GF-D8 (cell line): ENCODE measurements at places on chromosomes 7 and 10.

GRCh38 chr10:101131962-101132635 is 999 bp downstream of the TLX1 start:
- DNase-seq: no peak

GRCh38 chr7:107080099-107080505 is 35.6 kb downstream of the PRKAR2B start:
- DNase-seq: no peak

DNA sequence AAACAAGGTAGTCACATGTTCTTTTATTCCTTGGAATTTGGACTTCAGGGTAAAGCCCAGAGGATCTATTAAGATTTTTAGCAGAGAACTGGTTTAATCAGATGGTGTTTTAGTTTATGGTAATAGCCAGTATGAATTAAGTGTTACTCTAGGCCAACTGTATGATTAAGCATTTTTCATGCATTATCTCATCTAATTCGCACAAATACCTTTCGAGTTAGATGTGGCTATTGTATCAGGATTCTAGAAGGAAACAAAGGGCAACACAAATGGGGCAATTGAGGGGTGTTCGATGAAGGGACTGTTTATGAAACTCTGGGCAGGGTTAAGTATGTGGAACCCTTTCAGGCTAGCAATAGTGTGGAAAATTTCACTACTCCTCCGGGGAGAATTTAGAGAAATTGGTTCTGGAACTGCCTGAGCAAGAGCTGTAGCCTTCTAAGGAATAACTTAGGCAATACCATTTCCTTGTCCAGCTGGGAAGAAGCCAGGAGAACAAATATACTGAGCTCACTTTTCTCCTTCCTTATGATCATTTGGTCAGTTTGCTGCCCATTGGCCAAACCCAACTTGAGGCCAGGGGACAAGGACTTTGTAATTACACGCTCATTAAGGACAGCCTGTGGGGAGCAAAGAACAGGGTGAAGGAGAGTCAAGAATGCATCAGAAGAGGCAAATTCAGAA is 319.0 kb upstream of the FZD1 start:
- DNase-seq: no peak

GRCh38 chr7:6172910-6173295 is 99.5 kb downstream of the CYTH3 start:
- DNase-seq: no peak

DNA sequence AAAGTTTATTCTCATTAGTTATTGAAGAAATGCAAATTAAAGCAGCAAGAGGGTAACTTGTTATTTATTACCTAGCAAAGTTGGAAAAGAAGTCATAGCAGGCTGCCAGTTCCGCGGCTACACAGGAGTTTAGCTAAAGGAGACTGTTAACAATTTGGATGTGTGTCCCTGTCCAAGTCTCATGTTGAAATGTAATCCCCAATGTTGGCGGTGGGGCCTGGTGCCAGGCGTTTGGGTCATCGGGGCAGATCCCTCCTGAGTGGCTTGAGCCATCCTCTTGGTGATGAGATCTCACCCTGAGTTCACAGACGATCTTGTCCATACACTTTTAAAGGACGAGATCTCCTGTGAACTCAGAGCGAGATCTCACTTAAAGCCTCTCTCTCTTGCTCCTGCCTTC is 608.3 kb downstream of the SH2D4B start:
- no peak for DNase-seq

DNA sequence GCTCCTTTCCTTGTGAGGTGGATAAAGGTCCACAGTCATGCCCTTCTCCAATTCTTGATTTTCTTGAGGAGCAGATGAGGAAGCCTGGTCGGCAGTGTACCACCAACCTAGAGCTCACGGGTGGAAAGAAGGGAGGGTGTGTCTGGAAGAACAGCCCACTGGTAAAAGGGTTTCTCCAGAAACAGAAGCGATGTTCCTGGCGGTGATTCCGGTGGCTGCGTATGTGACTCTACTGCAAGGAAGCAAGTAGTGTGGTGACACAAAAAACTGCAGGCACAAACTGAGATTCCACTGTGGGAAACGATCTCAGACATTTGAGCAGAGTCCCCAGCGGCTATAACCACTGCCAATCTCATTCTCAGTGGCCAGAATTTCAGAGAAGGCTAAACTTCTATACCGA is 65.9 kb upstream of the ATP6V0A4 start:
- no peak for DNase-seq

GRCh38 chr7:102284891-102285539 is 1.7 kb upstream of the SH2B2 start:
- DNase-seq: peak; percentile 35
